ENCODE measurements at places on chromosomes 1 and 21. TPM values are rescaled to one million over a fixed set of nuclear protein-coding genes. Genes with fewer than 3 reads are reported as not detected.

Gene TOMM40L
- 13.7 TPM for total RNA-seq

DNA sequence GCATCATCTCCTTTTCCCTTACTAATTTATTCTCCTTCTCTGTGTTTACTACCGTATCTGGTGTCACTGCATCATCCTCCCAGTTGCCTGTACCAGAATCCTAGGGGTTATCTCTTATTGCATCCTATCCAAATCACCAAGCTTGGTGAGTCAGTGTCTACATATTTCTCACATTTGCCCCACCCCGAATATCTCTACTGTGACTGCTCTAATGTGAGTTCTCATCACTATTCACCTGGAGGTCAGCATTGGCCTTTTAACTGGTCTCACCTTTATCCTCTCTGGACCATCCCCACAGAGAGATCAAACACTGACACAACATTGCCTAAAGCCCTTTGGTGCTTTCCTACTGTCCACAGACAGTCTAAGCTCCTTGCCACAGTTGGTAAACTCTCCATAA lies 45.7 kb upstream of the ZNF648 start:
- H3K36me3 ChIP-seq = no peaks in the 10 kb centered on the region
- H3K27me3 ChIP-seq = peaks cover 48% of the 10 kb centered on the region
- H3K4me3 ChIP-seq = no peak overlapping the region
- DNase-seq = no peak
- H3K4me1 ChIP-seq = no peaks in the 10 kb centered on the region

- DNase-seq = no peak
- H3K4me3 ChIP-seq = no peak overlapping the region
- peaks cover 50% of the 10 kb centered on the region for H3K4me1 ChIP-seq
Measured at GRCh38 chr1:39395357-39395831, 96.0 kb upstream of the BMP8A start.

Gene LRRN2
- not detected for total RNA-seq

Gene GLIS1
- total RNA-seq = not detected

Gene ADAM30
- not detected for total RNA-seq

DNA sequence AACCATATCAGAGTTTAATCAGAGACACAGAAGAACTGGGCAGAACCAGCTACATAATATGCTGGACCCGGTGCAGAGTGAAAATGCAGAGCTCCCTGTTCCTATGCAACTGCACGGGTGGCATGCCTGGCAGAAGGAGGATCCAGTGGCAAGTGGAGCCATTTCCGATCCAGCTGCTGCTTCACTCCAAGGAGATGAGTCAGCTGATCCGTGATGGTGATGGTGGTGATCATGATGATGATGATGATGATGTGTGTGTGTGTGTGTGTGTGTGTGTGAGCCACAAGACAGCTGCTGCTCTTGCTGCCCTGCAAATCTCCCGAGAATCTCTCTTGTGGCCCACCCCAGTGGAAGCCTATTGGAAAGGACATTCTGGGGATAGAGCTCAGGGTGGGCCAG lies 133.0 kb downstream of the URB2 start:
- peaks cover 4% of the 10 kb centered on the region for H3K4me1 ChIP-seq
- no peak for DNase-seq
- peaks cover 2% of the 10 kb centered on the region for H3K36me3 ChIP-seq
- no peak overlapping the region for H3K27ac ChIP-seq
- H3K27me3 ChIP-seq = peaks cover 7% of the 10 kb centered on the region
- no peak overlapping the region for H3K4me3 ChIP-seq

- H3K27me3 ChIP-seq = no peaks in the 10 kb centered on the region
- peaks cover 19% of the 10 kb centered on the region for H3K4me1 ChIP-seq
- DNase-seq = no peak
- peaks cover 27% of the 10 kb centered on the region for H3K36me3 ChIP-seq
- no peak overlapping the region for H3K4me3 ChIP-seq
Measured at GRCh38 chr1:232980355-232980978, 30.1 kb downstream of the NTPCR start.

GRCh38 chr1:151775894-151776664 lies 12.8 kb upstream of the MRPL9 start:
- H3K27ac ChIP-seq = no peak overlapping the region
- H3K36me3 ChIP-seq = peaks cover 4% of the 10 kb centered on the region
- H3K4me1 ChIP-seq = peaks cover 2% of the 10 kb centered on the region
- no peaks in the 10 kb centered on the region for H3K27me3 ChIP-seq
- DNase-seq = no peak
- H3K4me3 ChIP-seq = no peak overlapping the region

- no peak overlapping the region for H3K4me3 ChIP-seq
- no peak for DNase-seq
- no peak overlapping the region for H3K27ac ChIP-seq
- no peaks in the 10 kb centered on the region for H3K4me1 ChIP-seq
Measured at GRCh38 chr1:104987210-104987609, 1237.5 kb downstream of the AMY1C start.

Gene L1TD1
- total RNA-seq = not detected

Gene SRP9
- total RNA-seq = 226 TPM

DNA sequence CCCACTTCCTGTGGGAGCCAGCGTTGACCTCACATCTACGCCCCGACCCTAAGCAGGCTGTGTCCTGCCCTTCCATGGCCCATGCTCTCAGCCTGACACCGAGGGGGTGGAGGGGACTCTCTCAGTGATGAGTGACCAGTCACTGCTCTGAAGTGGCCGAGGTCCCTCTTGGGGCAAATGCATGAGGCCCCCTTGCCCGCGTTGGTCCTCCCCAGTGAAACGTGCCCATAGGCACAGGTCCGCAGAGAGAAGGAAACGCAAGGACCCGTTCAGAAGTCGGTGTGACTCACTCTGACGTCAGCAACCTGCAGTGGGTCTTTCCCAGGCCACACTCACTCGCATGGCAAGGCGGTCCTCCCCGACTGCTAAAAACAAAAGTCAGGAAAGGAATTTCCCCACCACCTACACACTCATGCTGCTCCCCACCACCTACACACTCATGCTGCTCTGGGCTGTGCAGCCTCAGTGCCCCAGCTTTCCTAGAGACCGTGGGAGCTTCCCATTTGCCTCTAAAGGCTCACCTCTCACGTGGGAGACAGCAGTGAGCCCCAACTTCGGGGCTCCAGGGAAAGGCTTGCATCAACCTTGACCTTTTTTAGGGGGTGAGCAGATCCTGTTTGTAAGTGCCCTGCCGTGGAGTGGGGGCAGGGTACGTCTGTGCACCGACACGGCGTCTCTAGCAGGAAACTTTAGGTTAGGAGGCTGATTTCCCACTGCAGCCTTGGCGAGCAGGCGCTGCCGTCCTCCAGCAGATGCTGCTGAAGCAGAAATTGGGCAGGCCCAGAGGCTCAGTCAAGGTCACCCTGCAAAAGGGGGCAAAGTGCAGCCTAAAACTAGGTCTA lies 11.4 kb downstream of the UBASH3A start:
- no peaks in the 10 kb centered on the region for H3K27me3 ChIP-seq
- peaks cover 55% of the 10 kb centered on the region for H3K36me3 ChIP-seq
- H3K27ac ChIP-seq = peak overlapping the region; percentile 95
- DNase-seq = peak; percentile 76
- peaks cover 50% of the 10 kb centered on the region for H3K4me1 ChIP-seq

GRCh38 chr1:43506233-43506632 lies 24.4 kb upstream of the PTPRF start:
- no peaks in the 10 kb centered on the region for H3K36me3 ChIP-seq
- no peak overlapping the region for H3K4me3 ChIP-seq
- no peak overlapping the region for H3K27ac ChIP-seq
- no peak for DNase-seq

GRCh38 chr1:106651028-106651762 lies 405.3 kb upstream of the PRMT6 start:
- no peaks in the 10 kb centered on the region for H3K36me3 ChIP-seq
- no peak overlapping the region for H3K27ac ChIP-seq
- no peak overlapping the region for H3K4me3 ChIP-seq
- no peak for DNase-seq

GRCh38 chr1:36107394-36107793 lies 17.6 kb downstream of the COL8A2 start:
- H3K27me3 ChIP-seq = no peaks in the 10 kb centered on the region
- H3K27ac ChIP-seq = no peak overlapping the region
- no peaks in the 10 kb centered on the region for H3K36me3 ChIP-seq

Gene VWA5B1
- total RNA-seq = not detected

Gene PLA2G2D
- total RNA-seq = not detected

Measured in activated naive CD8-positive, alpha-beta T cell treated with anti-CD3 and anti-CD28 coated beads, Interleukin-2, amount 10 ng/mL, durations not matched to agents 7 days and 5 days (primary cell).